Effector memory CD4-positive, alpha-beta T cell (primary cell): ENCODE measurements at places on chromosomes 4 and X.

GRCh38 chr4:53094040-53094439, 231.9 kb downstream of the RASL11B start:
- no peak for DNase-seq

- no peak for DNase-seq
Measured at GRCh38 chr4:96352051-96352517, 512.2 kb downstream of the PDHA2 start.

DNA sequence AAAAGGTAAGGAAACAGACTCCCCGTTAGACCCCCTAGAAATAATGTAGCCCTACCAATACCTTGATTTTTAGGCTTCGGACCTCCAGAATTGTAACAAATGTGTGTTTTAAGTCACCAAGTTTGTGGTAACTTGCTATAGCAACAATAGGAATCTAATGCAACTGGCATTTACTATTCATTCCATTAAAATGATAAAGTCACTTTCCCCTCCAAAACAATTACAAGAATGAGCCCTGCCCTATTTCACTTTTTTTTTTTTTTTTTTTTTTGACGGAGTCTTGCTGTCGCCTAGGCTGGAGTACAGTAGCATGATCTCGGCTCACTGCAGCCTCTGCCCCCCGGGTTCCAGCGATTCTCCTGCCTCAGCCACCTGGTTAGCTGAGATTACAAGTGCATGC, 3.5 kb upstream of the DDX60L start:
- DNase-seq: no peak

- DNase-seq: no peak
Measured at GRCh38 chr4:82508806-82509428, 52.9 kb downstream of the TMEM150C start.

GRCh38 chr4:159382856-159383561, 280.1 kb downstream of the RAPGEF2 start:
- no peak for DNase-seq

GRCh38 chrX:17738737-17739535, 1.6 kb downstream of the SCML1 start:
- DNase-seq: no peak

DNA sequence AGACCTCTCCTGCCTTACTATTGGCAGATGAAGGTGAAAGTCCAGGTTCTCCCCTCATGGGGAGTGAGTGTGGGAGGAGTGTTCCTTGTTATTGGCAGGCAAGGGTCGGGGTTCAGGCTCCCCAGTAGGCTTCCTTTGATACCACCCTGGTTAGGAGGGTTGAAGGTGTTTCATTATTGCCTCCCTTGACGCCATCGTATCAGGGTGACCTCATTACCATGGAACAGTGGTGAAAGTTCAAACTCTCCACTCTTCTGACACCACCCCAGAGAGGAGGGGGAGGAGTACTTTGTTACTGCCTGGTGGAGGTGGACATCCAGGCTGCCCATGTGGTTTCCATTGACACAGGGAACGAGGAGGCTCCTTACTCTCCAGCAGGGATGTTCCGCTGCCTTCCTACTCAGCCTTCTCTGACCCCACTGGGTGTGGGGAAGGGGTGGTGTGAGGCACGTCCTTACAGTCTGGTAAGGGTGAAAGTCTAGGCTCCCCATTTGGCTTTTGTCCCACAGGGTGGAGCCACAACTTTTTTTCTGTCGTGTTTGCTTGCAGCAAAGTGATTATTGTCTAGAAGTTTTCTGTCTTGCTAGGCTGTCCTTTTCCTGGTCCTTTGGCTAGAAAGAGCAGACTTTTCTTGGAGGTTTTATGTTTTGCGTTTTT, 37.2 kb upstream of the USP9X start:
- DNase-seq: no peak

GRCh38 chrX:101385795-101386541, at the start of gene BTK:
BTK (minus strand) TSS chrX:101386191; CDS start chrX:101375284, 10,907 bp downstream.
- no peak for DNase-seq

GRCh38 chr4:6419452-6420028, 52.9 kb downstream of the PPP2R2C start:
- DNase-seq: no peak

DNA sequence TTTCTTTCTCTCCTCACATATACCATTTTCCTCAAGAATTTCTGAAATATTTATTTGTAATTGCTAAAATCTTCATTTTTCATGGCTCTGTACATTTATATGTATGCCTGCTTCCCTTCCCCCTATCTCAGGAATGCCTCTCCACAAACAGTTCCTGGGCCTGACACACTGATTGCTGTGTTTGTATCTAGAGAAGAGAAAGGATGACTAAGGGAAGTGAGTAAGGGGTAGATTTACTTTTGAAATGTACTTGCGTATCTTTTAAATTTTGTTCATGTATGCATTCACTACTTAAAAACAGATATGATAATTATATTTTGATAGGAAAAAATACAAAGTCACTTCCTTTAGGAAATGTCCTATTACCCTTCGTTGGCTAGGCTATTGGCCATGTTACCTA, 790.8 kb downstream of the PCDH18 start:
- no peak for DNase-seq

DNA sequence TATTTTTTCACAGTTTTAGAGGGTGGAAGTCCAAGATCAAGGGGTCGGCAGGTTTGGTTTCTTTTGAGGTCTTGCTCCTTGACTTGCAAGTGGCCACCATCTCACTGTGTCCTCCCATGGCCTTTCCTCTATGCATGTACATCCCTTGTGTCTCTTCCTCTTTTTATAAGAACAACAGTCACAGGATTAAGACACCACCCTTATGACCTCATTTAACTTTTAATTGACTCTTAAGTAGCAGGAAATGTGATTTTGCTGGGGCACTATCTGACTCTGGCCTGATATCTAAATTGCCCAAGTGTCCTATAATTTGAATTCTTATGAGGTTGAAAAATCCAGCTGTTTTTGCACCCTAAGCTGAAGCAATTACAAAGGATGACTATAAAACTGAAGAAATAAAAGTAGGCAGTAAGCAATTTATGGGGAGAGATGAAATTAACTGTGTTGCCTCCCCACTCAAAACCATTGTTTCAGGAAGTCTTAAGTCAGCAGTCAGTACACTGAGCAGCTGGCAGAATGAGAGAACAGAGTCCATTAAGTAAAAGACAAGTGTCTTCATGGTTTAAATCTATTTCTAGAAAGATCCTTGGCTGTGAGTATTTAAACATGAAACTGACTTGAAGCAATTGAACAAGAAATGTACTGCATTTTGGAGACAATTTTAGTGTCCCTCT, 601.3 kb downstream of the SPRY1 start:
- DNase-seq: no peak

GRCh38 chr4:84496706-84497503, 2.2 kb downstream of the NKX6-1 start:
- no peak for DNase-seq

GRCh38 chrX:27622883-27623282, 32.7 kb downstream of the DCAF8L2 start:
- no peak for DNase-seq

DNA sequence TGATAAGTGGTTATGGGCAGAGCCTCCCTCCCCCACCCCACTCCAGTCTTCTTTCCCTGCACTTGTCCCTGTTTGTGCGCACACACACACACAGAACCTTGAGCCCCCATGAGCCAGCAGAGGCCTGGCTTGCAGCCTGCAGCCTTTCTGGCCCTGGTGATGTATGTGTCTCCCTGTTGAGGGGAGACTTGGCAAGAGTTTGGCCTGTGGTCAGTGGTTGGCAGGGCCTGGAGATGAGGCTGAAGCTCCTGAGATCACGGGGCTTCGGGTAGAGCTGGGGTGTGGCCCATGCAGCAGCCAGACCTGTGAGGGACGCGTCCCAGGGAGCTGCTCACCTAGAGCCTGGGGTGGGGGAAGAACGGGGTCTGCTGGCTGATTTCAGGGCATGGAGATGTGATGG, 2.3 kb downstream of the GPR173 start:
- no peak for DNase-seq

DNA sequence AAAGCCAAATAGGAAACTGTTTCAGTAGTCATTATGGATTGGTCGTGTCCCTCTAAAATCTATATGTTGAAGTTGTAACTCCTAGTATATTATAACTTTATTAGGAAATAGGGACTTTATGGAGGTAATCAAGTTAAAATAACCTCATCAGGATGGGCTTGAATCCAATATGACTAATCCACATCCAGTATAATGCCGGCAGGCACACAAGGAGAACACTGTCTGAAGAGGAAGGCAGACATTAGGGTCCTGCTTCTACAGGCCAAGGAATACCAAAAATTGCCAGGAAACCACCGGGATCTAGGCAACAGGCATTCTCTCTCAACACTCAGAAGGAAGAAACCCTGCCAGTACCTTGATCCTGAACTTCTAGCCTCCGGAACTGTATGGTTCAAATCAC, 130.3 kb downstream of the ATP10D start:
- DNase-seq: no peak

- no peak for DNase-seq
Measured at GRCh38 chrX:68878977-68879645, 50.3 kb downstream of the EFNB1 start.

- no peak for DNase-seq
Measured at GRCh38 chr4:11801466-11802446, 373.1 kb upstream of the HS3ST1 start.

- DNase-seq: no peak
Measured at GRCh38 chr4:149426461-149426860, 389.2 kb downstream of the IQCM start.

GRCh38 chr4:158538911-158539310, 17.2 kb downstream of the RXFP1 start:
- DNase-seq: no peak

DNA sequence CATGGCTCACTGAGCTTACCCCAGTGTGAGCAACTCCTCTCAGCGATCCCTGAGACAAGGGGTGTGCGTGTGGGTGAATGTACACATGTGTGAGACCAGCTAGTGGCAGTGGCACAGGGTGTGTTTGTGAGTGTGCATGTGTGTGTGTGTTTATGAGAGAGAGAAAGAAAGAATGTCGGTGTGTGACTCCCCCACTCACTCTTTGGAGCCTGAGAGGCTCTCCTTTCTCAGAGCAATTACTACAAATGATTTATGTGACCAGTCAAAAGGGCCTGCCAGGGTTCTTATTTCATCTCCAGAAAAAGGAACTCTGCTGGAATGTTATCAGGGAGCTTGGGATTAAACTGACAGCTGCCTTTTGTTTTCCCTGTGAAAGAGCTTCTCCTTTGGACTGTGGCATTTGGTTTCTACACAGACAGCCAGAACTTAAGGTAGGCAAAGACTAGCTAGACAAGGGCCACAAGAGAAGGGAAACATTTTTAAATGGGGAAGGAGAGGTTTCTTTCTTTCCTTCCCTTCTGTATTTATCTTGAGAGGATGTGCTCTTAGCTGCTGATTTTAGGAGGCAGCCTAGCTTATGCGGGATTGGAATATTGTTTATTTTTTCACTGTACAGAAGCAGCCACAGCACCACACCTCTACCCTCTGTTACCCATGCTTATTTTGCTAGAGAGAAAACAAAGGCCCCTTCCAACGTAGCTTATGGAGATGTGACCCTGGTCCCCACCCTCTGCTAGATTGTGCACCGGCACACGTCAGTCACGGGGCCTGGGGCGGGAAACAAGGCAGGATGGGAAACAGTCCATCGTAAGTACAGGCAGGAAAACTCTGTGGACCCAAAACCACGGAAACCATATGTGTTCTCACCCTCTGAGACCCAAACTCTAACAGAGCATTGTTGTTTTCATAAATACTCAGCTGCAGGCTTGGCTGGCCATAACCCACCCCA, 143.5 kb downstream of the MGST2 start:
- no peak for DNase-seq

DNA sequence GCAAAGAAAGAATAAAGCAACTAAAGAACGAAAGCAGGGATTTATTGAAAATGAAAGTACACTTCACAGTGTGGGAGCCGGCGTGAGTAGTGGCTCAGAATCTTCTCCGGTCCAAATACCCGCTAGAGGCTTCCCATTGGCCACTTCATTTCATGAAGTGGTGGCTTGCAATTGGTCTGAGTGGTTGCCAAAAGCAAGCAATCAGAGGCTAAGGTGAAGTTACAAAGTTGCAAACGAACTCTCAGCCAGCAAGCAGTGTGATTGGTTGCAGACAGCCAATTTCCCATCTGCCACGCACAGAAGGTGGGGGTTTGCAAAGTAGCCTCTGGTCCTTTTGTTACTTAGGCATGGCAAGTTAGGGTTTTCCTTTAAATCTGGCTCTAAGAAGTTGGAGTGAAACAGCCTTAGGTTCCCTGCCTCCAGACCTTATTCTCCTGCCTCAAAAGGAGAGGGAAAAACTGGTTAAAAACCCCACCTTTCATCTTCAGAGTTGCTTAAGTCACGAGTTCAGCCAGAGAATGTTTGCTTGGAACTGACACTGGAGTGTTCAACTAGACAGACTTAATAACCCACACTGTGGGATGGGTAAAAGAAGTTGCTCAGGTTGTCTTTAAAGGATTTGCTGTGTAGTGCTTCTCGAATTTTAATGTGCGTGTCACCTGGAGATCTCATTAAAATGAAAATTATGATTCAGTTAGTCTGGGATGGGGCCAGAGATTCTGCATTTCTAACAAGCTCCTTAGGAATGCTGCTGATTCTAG, 6.9 kb upstream of the CLOCK start:
- DNase-seq: no peak

DNA sequence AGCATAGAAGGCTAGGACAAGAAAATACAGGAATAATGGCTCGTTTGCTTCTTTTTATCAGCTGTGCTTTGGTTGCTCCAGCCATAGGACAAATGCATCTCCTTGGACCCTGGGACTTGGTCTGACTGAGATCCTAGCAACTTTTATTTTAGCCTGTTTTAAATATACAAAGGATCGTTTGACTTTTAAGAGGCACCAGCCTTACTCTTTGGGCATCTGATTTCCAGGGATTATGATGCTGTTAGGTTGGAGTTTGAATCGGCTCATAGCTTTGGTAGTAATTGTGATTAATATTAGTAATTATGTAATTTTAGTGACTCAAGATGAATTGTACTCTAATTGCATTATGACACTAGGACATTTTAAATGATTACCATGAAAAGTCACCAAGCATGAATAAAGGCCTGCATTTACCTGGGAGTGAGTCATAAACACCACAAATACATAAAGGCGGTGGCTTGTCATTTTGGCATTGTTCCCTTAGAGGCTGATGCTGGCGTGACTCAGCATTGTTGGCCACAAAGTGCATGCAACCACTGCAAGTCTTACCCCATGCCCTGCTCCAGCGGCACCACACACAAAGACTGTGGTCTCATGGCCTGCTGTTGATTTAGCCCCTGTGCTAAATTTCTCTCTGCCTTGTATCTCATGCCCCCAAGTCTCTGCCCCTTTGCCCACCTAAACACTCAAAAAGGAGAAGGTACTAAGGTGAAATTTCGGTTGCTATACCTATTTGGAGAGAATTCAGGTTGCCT, 12.4 kb downstream of the GPAT3 start:
- peak; percentile 20 for DNase-seq

DNA sequence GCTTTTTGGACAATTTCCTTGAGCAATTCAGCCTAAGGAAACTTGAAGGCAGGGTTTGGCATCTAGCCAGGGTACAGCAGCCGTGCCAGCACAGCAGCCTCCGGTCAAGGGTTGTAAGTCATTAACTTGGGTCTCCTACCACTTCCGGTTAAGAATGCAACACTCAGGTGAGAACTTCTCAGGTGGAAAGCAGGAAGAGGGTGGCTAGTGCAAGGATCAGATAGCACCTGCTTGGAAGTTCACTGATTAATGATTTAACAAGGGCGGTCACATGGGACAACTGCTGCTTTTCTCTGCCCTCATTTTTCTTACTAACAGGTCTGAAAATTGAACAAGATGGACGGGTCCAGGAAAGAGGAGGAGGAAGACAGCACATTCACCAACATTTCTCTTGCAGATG, 30.1 kb upstream of the SCOC start:
- DNase-seq: no peak
